ENCODE measurements at places on chromosomes 12 and 14. TPM values are rescaled to one million over a fixed set of nuclear protein-coding genes. Genes with fewer than 3 reads are reported as not detected.

GRCh38 chr14:90527978-90528377 is 131.1 kb downstream of the CALM1 start:
- DNase-seq: no peak

DNA sequence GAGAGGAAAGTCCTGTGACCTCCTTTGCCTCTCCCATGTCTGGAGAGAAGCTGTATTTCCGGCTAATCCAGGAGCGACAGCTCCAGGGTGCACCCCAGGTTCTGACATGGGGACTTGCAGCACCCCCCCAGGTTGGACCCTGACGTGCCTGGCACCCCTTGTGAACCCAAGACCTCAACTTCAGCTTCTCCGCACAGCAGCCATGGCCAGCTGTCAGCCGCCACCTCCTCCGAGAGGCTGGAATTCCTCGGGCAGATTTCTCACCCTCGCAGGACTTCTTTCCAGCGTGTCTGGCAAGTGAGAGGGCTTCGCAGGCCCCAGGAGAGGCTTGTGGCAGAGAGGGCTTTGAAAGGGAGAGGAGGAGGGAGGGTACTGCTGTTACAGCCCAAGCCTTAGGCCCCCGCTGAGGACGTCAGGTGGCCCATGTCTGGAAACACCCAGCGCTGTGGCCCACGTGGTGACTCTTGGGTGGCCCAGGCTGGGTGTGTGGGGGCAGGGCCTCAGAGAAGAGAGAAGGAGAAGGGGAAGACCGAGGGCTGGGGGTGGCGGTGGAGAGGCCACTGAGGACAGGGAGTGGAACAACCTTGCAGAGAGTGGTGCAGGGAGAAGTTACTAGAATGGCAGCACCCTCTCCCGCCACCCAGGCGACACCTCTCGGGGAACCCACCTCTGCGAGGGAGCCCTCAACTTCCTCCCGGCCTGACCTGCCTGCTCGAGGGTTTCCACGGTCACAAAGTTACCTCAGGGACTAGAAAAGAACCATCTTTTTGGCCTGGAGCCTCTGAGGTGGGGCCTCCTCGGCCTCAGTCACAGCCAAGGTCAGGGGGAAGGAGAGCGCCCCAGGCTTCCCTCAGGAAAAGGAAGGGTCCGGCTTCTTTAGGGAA is 11.7 kb upstream of the RPS6KL1 start:
- no peak for DNase-seq

- no peak for DNase-seq
Observed at GRCh38 chr14:68709007-68709406, 83.9 kb downstream of the ZFP36L1 start.

DNA sequence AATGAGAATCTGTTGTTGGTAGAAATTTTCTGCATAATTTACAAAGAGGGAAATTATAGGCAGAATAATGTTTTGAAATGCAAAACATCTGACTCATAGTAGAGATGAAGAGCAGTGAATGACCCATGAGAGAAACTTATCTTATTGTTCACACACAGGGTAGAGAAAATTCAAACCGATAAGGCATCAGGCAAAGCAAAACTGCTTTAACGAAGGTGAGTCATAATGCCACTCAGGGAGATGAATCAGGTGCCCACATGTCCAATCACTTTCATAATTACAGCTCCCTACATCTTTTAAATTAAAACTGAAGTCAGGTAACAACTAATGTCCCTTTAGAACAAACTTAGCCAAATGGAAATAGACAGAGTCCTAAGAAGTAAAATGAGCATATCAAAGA is 265.6 kb upstream of the GARIN6 start:
- no peak for DNase-seq

GRCh38 chr12:80821513-80822000 is 104.8 kb downstream of the MYF5 start:
- no peak for DNase-seq

DNA sequence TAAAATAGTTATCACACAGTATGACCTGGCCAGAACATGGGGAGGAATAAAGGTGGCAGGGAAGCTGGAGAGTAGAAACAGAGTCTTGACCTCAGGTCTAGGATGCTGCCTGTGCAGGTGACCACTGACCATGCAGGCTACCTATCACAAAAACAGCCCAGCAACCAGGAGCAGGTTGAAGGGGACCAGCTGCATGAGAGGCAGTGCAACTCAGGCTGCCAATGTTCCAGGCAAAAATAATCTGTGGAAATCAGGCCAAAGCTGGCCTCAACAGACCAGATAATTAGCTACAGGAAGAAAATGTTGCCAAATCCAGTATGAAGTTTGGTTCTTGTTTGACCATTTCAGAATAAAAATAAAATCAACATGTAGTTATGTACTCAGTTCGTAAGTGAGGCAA is 72.6 kb downstream of the PDE6H start:
- no peak for DNase-seq

- no peak for DNase-seq
Observed at GRCh38 chr12:80860206-80860605, 77.5 kb downstream of the LIN7A start.

GRCh38 chr14:83828406-83828805 is 1701.5 kb upstream of the FLRT2 start:
- DNase-seq: no peak

DNA sequence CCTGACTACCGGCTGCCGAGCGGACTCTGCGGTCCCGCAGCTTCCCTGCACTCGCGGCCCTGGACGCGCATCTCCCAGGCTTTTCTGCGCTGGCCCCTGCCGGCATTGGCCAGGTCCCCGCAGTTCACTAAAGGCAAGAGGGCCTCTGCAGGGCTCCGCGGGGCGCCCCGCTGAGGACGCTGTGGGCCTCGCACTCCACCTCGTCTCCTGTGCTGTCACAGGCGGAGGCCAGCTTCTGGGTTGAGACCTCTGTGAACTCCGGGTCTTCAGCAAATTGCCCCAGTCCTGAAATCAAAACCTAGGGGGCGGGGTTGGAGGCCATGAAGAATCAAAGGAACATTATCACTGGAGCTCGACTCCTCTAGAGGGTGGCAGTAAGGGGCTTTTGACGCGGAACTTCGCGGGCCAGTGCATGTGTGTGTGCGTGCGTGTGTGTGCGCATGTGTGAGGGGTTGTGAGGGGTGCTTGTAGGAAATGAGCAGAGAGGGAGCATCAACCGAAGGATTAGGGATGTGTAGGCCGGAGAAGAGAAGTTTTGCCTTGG is 68.5 kb upstream of the CAPRIN2 start:
- peak; percentile 71 for DNase-seq

DNA sequence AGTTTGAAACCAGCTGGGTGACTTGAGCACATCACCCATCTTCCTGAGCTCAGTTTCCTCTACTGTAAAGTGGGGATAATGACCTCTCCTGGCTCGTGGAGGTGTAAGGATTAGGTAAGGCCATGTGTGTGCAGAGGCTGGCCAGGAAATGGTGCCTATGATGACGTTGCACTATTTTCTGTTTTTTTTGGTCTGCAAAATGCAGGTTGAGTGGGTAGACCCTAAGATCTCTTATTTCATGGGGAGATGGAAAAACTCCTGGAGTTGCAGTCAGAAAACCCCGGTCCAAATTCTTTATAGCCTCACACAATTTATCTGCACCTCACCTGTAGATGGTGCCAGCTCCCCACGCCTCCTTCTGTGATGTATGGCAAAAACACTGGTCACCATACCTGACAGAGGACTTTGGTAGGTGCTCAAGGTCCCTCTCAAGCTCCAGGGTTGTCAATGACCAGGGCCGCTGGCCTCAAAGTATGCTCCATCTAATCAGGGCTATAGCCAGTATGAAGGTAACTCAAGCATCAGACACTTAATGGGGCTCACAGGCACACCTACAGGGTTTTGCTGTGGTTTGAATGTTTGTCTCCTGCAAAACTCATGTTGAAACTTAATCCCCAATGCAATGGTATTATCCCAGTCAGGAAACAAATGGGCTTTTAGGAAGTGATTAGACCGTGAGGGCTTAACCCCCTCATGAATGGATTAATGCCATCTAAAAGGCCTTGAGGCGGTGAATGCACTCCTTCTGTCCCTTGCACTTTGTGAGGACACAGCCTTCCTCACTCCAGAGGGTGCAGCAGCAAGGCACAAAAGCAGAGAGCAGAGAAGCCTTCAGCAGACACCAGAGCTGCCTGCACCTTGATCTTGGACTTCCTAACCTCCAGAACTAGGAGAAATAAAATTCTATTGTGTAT is 17.6 kb downstream of the C14orf132 start:
- no peak for DNase-seq

The NXPH4 gene
- 1.1 TPM for total RNA-seq

The DCN gene
- 1,906 TPM for total RNA-seq

The MLH3 gene
- total RNA-seq: 19.1 TPM

The ACRBP gene
- not detected for total RNA-seq

The IL31 gene
- not detected for total RNA-seq

The IGF1 gene
- 26.1 TPM for total RNA-seq
